ENCODE measurements at places on chromosomes 13 and 19.
A peak's percentile ranks its signal among the peaks of the same experiment; 100 is the strongest.

DNA sequence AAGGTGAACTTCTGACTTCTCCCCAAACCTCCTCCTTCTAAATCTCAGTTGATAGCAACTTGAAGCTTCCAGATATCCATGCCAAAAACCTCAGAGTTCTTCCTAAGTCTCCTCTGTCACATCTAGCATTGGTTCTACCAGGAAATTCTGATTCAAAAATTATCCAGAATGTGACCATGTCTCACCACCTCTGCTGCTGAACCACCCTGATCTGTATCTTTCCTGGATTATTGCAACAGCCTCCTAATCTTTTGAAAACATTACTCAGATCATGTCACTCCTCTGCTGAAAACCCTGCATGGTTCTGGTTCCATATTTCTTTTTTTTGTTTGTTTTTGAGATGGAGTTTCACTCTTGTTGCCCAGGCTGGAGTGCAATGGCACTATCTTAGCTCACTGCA lies 78.7 kb upstream of the TNFSF11 start:
- no peak for DNase-seq

GRCh38 chr19:46404055-46404752 lies 9.2 kb downstream of the CCDC8 start:
- no peak for DNase-seq

GRCh38 chr13:95239283-95239682 lies 62.0 kb downstream of the ABCC4 start:
- DNase-seq, result no peak

- no peak for DNase-seq
Observed at GRCh38 chr19:34391813-34392212, 12.4 kb upstream of the PDCD2L start.

- DNase-seq, result no peak
Observed at GRCh38 chr19:54673222-54673621, 10.4 kb downstream of the LILRB4 start.

- DNase-seq, result peak; percentile 1
Observed at GRCh38 chr13:25286308-25286968, 850 bp downstream of the MTMR6 start.

DNA sequence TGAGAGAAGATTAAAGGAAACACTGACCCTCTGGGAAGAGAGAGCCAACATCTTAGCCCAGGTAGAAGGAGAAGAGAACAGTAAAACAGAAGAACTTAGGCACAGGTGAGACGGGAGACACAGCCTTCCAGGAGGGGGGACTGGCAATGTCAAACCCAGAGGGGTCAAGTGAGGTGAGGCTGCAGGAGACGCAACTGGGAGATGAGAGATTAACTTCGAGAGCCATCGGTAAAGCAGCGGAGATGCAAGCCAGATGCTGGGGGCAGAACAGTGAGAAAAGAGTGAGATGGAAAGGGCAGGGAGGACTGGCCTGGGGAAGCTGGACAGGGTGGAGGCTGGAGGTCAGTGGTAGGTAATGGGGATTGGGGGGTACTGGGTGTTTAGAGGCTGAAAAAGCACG lies 5.2 kb downstream of the INSR start:
- DNase-seq, result no peak

- DNase-seq, result no peak
Observed at GRCh38 chr13:32548837-32549236, 10.2 kb upstream of the N4BP2L2 start.

GRCh38 chr19:51460164-51460992 lies 2.1 kb upstream of the SIGLEC8 start:
- no peak for DNase-seq

DNA sequence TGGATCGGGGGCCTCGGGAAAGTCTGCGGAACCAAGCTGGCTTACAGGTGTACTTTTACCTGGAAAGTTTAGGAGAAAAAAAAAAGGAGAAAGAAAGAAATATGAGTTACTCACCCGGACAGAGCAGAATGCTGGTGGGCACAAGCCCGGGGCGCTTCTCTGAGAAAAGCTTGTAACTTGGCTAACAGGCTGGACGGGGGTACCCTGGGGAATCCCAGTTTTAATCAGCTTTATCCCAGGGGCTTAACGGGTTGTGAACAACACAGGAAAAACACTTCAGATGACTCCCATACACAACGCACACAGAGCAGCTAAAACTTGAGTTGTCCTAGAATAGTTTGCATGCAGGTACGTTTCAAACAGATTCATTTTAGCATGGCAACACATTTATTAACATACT lies 37.3 kb downstream of the KLF2 start:
- DNase-seq, result no peak

DNA sequence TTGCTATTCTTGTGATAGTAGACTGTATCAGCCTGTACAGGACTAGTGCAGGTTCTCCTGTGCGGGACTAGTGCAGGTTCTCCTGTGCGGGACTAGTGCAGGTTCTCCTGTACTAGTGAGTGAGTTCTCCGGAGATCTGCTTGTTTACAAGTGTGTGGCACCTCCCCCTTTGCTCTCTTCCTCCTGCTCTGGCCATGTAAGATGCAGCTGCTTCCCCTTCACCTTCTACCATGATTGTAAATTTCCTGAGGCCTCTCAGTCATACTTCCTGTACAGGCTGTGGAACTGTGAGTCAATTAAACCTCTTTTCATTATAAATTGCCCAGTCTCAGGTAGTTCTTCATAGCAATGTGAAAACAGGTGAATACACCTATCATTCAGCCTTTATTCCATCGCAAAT lies 289.6 kb downstream of the TEX29 start:
- no peak for DNase-seq

DNA sequence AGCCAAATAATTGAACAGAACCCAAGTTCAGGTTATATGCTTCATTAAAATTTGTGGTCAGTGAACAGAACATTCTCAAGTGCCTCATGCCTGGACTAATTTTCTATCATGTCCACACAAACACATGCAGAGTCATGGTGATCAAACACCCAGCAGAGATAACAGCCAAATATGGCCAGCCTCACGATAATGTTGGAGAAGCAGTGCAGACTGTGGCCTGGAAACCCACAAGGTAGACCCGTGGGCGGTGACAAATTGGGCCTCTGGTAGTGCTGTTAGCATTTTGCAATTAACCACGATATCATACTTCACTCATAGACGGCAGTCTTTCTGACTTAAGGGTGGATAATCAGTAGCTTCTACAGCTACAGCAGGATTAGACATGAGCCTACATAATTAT lies 35.0 kb upstream of the VWA8 start:
- DNase-seq, result no peak

GRCh38 chr19:50266896-50267295 lies 62.3 kb downstream of the KCNC3 start:
- no peak for DNase-seq

DNA sequence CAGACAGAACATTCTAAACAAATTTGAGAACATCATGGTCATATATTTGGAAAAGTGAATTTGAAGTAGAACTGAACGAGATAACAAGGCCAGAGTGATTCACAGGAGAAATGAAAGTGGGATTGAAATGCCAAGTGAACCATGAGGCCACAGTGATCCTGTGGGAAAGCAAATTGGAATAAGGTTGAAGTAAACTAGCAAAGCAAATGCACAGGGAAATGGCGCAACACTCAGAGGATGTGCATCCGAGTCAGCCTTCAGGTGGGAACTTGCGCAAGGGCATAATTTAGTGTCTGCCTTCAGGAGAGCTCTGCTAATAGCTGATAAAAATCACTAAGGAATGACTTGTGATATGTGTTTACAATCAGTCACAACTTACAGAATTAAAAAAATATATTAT lies 696.6 kb downstream of the LIG4 start:
- DNase-seq, result no peak

DNA sequence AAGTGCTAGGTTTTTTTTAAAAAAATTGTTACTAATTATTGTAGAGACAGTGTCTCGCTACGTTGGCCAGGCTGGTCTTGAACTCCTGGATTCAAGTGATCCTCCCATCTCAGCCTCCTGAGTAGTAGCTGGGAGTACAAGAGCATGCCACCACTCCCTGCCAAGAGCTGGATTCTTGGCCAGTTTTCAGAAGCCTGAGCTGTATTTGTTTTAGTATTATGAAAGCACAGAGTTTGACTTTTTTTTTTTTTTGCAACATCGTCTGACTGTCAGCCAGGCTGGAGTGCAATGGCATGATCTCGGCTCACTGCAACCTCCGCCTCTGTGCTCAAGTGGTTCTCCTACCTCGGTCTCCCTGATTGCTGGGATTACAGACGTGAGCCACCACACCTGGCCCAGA lies 7.0 kb downstream of the ARMC6 start:
- no peak for DNase-seq

All from NCI-H2227 treated with DMSO at 0.1 percent for 48 hours (cell line).